ENCODE measurements at places on chromosomes 2 and 18.
A peak's percentile ranks its signal among the peaks of the same experiment; 100 is the strongest.

DNA sequence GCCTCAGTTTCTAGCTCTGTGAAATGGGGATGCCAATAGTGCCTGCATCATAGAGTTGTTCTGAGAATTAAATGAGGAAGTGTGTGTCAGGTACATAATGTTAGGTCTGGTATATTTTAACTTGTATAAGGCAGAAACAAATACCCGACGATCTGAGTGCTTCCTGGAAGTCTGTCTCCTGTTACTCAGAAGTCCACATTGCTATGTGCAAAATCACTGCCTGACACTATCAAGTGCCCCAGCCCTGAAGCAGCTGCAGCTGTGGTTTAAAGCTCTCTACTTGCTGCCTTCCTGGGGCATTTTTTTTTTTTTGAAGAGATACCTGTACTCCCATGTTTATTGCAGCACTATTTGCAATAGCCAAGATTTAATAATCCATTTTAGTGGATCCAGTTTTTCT lies 125.3 kb downstream of the SLC4A3 start:
- no peak for DNase-seq

GRCh38 chr2:85936421-85937068 lies 47.8 kb upstream of the ST3GAL5 start:
- no peak for DNase-seq

DNA sequence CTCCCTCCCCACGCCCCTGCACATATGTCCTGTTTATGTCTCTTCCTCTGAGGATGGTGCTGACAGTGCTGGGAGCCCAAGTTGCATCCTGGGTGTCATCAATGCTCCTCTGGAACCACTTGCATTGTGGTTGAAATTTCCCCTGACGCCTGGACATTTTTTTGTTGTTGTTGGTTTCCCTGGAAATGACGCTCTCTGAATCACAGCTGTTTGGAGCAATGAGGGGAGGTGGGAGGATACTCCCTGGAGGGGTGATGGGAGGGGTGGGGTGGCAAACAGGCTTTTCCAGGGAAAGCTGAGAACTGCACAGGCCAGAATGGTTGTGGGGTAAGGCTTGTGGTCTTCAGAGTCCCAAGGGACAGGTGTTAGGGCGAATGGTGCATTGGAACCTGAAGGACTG lies 29.6 kb downstream of the CELF4 start:
- DNase-seq = peak; percentile 48

DNA sequence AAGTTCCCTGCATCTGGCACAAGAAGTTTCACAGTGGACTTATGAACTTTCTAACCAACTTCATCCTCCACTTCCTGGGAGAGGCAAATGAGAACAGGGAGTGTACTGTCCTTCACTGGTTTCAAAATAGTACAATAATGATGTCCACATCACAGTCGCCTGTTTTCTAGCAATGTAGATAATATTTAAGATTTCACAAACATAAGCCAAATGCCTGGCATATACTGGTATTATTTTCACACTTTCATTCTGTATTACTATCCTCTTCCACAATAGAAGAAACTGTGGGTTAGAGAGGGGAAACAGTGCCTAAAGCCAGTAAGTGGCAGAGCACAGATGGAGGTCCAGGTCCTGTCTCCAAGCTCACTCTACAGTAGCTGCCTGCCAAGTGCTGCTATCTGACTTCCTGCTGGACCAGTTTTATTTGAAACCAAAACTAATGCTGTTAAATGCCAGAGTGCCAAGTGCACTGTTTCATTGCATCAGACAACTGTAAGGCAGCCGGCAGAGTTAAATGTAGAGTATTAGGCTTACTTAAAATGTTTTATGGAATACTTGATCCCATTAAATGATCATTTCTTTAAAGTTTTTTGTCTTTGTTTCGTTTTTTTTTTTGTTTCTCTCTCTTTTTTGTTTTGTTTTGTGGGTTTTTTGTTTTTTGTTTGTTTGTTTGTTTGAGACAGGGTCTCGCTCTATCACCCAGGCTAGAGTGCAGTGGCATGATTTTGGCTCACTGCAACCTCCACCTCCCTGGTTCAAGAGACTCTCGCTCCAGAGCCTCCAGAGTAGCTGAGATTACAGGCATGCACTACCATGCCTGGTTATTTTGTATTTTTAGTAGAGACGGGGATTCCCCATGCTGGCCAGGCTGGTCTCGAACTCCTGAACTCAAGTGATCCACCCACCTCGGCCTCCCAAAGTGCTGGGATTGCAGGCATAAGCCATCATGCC lies 15.1 kb downstream of the COBLL1 start:
- DNase-seq = no peak

- DNase-seq = no peak
Measured at GRCh38 chr2:198408171-198408570, 603.8 kb downstream of the PLCL1 start.

GRCh38 chr2:235005603-235006259 lies 53.9 kb downstream of the SH3BP4 start:
- DNase-seq = peak; percentile 51

DNA sequence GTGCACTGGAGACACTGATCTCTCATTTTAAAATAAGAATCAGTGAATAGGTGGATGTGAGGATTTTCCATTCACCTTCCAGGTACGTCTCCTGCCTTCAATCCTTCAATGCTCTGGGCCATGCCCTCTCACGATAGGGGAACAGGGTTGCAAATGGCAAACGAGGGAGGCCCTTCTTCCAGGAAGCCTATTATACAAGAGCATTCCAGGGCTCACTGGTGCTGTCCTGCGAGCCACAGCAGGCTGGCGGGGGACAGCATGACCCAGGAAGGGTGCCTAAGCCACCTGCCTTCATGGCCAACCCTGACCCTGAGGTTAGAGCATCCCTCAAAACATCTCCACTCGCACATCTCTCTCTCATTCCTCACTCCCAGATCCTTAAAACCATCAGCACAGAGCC lies 20.6 kb upstream of the ID2 start:
- DNase-seq = no peak

- no peak for DNase-seq
Measured at GRCh38 chr2:84924173-84925106, 19.0 kb downstream of the TMSB10 start.

- DNase-seq = no peak
Measured at GRCh38 chr2:30684996-30685395, 122.2 kb downstream of the CAPN13 start.

GRCh38 chr18:56789004-56789888 lies 138.1 kb downstream of the WDR7 start:
- no peak for DNase-seq

GRCh38 chr18:48125724-48126123 lies 195.3 kb upstream of the SMAD2 start:
- no peak for DNase-seq

GRCh38 chr18:79546781-79547272 lies 132.8 kb upstream of the CTDP1 start:
- no peak for DNase-seq

- peak; percentile 52 for DNase-seq
Measured at GRCh38 chr2:126657636-126658318, 1.8 kb downstream of the GYPC start.

GRCh38 chr2:120346667-120347358 lies 877 bp downstream of the INHBB start:
- DNase-seq = no peak

- no peak for DNase-seq
Measured at GRCh38 chr2:164779383-164780057, 62.1 kb downstream of the COBLL1 start.

DNA sequence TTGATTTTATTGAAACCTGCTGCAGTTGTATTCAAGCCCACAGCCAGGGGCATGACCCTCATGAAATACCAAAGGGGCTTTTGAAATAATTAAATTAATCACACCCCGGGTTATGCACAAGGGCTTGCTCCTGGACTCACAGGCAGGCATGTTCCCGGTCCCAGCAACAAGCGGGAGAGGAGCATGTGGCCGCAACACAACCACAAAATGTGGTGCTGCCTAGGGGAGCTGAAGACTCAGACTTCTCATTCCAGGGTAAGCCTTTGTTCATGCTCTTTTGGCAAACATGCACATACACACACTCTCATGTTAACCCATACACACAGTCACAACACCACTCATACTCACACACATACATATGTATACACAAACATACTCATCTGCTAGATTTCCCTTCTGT lies 233.7 kb upstream of the SMAD2 start:
- no peak for DNase-seq

- no peak for DNase-seq
Measured at GRCh38 chr2:55923982-55924321, 370 bp upstream of the EFEMP1 start.

Data from muscle of arm (tissue), 14 donors.